HFFc6 (cell line): ENCODE measurements at places on chromosomes 11 and 22.

DNA sequence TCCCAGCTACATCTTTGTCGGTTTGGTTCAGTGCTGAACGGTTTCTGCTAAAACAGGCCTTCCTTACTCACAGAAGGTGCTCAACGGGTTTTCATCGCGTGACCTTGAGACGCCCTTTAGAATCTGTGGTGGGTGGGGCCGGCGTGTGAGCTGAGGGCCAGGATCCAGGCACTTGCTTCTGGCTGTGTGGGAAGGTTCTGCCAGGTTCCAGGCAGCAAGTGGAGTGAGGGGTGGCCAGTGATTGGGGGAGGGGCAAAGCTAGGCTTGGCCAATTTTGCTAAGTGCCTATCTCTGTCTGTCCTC lies 35.2 kb downstream of the KCNJ4 start:
- DNase-seq = no peak

GRCh38 chr11:121664144-121664543 lies 211.4 kb upstream of the SORL1-AS1 start:
- DNase-seq = no peak

GRCh38 chr22:36123673-36124630 lies 36.6 kb downstream of the APOL3 start:
- DNase-seq = peak; percentile 89

GRCh38 chr11:86182976-86183584 lies 61.5 kb upstream of the EED start:
- no peak for DNase-seq

GRCh38 chr22:37335806-37336199 lies 53.5 kb downstream of the CYTH4 start:
- DNase-seq = no peak

DNA sequence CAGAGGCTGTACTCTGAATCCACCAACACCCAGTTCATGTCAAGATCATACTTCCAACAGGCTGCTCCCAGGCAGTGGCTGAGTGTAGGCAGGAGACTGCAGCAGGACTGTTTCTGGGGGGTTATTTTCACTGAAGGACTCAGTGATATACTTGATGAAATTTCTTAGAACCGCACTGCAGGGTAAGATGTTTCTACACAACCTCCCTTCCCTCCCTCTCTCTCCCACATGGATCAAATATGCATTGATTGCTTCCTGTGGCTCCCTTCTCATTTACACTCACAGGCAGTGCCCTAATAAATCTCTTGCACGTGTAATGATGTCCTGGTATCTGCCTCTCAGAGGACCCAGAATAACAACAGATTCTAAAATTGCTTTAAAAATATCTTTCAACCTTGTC lies 251.3 kb upstream of the CCDC179 start:
- no peak for DNase-seq

DNA sequence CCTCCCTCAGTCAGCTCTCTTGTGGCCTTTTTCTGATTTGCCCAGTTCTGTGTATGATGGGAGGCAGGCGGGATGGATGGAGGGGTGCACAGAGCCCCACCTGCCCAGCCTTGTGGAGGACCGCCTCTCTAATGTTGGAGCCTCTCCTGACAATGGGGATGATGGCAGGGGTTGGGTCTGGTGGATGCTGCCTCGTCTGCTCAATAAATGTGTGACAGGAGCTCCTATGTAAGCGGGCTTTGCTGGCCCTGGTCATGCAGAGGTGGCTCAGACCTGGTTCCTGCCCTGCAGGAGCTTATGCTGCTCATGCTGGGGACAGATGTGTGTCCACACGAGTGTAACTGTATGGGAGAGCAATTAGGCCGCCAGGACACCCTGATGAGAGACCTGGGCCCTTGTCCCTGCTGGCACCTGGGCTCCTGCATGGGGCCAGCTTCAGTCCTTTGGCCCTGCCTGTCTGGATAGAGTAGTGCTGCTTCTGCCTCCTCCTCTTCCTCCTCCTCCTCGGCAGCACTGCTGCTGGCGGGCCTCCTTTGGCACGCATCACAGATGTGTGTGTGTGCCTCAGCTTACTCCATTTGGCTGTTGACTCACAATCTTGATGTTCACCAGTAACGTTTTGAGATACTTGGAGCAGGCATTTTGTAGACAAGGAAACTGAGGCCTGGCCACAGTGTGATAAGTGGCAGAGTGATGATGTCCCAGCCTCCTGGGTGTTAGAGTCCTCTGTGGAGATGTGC lies 131.0 kb downstream of the TBC1D22A start:
- no peak for DNase-seq

DNA sequence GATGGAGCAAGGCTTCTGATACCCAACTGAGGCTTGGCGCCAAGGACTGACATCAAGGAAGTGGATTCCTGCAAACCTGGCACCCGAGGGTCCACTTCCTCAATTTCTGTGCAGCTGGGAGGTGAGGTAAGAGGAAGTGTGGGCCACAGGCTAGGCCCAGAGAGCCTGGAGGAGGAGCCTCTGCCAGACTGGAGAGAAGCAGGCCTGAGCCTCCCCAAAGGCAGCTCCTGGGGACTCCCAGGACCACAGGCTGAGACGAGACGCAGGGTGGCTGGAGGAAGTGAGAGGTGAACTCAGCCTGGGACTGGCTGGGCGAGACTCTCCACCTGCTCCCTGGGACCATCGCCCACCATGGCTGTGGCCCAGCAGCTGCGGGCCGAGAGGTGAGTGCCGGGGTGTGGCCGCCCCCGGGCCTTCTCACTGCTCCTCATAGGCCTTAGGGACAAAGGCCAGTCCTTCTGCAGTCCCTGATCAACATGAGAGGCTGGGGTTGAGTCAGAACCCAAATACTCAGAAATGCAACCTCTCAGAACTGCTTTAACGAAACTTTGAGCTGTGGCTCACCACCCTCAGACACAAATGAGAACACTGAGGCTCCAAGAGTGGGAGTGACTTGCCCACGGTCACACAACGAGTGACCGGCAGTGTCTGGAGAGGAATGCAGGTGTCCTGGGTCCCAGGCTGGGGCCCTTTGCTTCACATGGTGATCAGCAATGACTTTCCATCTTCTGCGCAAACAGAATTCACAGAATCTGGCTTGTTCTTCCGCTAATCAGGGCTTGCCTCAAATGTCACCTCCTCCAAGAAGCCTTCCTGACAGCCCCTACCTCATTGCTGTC lies at the start of gene NCF4:
Gene NCF4 (plus strand): TSS at position 186 of the 839 bp plus-strand sequence. CDS start 166 bp downstream, at position 352.
- DNase-seq = no peak

GRCh38 chr11:69088676-69089146 lies 40.0 kb downstream of the TPCN2 start:
- peak; percentile 67 for DNase-seq

- DNase-seq = peak; percentile 4
Measured at GRCh38 chr11:5234381-5234834, at the start of gene HBD. Gene HBD (minus strand): TSS chr11:5234483. CDS start chr11:5234433, 50 bp downstream.

GRCh38 chr11:18778468-18778867 lies 13.1 kb downstream of the PTPN5 start:
- no peak for DNase-seq

DNA sequence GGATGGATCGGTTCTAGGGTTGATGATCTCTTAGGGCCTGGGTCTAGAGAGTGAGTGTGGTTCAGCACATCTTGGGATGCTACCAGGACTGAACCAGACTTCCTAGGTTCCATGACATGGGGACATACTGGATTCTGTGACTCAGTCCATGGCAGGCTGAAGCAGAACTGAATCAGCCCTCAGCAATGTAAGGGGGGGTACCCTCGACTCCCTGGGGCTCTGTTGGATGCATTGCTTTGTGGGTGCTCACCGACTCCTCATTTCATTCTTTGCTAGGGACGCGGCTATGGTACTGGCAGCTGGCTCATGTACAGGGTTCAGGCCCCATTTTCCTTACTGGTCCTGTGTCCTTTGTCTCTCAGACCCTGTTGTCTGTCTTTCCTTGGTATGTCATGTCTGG lies 733 bp upstream of the GRAMD1B start:
- DNase-seq = peak; percentile 94

DNA sequence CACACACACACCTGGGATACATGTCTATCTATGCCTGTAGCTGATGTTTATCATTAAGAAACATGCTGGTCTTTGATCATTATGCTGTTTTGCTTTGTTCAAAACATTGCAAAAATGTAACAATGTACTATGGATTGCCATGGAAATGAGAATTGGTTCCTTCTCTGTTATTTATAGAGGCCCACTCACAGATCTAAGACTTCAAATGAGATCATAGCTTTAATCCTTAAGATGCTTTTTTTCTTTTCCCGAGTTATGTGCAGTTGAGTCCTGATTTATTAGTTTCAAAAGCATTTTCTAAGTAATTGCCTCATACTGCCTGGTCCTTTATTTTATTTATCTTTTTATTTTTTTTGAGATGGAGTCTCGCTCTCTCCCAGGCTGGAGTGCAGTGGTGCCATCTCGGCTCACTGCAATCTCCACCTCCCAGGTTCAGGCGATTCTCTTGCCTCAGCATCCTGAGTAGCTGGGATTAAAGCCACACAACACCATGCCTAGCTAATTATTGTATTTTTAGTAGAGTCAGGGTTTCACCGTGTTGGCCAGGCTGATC lies 131.4 kb downstream of the LUZP2 start:
- no peak for DNase-seq

DNA sequence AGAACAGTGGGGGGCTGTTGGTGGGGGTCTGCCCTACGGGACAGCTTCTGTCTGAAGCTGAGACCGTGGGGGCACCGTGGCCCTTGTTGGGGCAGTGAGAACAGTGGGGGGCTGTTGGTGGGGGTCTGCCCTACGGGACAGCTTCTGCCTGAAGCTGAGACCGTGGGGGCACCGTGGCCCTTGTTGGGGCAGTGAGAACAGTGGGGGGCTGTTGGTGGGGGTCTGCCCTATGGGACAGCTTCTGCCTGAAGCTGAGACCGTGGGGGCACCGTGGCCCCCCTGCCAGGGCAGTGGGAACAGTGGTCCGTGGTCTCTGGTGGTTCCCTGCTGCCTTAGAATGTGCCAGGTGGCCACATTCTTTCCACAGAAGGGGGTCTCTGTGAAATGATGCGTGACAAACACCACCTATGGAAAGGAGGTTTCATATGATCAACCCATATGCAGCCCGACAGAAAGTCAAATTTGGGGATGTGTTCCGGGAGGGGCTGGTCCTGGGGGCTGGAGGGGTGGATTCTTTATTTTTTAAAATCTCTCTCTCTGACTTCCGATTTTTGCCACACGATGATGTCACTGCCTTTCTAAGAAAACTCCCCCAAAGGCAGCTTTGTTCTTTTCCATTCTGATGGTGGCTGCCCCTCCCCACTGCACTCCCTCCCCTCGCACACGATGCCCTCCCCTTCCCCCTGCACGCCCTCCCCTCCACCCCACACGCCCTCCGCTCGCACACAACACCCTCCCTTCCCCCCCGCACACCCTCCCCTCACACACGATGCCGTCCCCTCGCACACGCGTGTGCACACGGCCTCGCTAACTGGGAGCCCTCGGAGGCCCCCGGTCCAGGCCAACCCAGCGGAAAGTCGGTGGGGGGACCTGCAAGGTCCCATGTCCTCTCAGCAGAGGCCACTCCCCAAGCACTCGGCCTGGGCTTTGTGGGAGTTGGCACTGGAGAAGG lies 1186.5 kb downstream of the BRD1 start:
- DNase-seq = no peak

DNA sequence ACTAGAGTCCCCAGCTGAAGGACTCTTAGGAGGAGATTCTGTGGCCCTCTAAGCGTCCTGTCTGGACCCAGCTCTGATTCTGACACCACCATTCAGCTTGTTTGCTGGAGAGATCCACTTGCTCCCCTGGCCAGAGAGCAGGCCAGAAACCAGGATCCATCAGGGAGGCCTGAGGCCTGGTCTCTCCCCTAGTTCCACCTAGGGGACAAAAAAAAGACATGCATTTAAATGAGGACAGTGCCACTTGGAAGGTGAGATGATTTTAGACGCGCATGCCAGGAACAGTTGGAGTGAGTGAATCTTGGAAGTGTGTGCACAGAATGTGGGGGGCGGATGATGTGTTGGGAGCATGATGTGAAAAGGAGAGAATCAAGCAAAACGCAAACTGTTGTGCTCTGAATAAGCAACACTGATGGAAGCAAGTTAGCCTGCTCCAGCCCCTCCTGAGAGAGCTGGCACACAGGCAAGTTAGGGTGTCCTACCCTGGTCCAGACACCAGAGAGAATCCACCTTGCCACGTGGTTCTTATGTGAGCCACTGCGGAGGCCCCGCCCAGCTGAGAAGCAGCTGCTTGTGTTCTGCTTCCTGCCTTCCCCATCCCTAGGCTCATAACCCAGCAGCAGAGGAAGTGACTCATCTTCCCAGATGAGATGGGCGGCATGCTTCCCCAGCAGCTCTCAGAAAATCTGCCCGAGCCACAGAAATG lies 8.0 kb upstream of the SLCO2B1 start:
- peak; percentile 92 for DNase-seq

- no peak for DNase-seq
Measured at GRCh38 chr11:101470881-101471520, 112.8 kb downstream of the TRPC6 start.

DNA sequence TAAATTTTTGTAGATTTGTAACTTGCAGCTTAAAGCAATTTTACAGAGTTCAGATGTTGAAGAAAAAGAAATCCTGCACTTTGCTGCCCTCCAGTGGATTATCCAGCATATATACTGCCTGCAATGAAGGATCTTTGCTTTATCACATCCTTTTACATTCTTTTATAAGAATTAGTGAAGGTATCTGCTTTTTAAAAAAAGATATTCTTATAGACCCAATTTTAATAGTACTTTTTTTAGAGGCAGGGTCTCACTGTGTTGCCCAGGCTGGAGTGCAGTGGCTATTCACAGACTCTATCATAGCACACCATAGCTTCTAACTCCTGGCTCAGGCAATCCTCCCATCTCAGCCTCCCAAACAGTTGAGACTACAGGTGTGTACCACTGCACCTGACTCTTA lies 60.7 kb downstream of the TTC17 start:
- DNase-seq = peak; percentile 44

DNA sequence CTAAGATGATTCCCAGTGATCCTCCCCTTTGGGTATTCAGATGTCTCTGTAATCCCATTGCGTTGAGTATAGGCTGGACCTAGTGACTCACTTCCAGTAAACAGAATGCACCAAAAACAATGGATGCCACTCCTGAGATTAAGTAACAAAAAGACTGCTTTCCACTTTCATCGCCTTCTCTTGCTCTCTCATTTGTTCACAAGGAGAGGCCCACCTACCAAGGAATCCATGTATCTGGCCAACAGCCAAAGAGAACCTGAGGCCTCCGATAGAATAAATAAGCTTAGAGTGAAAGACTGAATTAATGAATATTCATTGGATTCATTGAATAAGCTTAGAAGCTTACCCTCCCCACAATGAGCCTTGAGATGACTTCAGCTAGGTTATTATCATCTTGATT lies 454.6 kb downstream of the KCNA4 start:
- DNase-seq = no peak

GRCh38 chr22:37182101-37182948 lies 5.7 kb downstream of the C1QTNF6 start:
- DNase-seq = no peak

- no peak for DNase-seq
Measured at GRCh38 chr11:76291576-76292526, 85.5 kb upstream of the WNT11 start.
